ENCODE measurements at places on chromosomes 12 and 14.

GRCh38 chr12:89950421-89950820, 241.8 kb upstream of the ATP2B1 start:
- DNase-seq, result no peak

DNA sequence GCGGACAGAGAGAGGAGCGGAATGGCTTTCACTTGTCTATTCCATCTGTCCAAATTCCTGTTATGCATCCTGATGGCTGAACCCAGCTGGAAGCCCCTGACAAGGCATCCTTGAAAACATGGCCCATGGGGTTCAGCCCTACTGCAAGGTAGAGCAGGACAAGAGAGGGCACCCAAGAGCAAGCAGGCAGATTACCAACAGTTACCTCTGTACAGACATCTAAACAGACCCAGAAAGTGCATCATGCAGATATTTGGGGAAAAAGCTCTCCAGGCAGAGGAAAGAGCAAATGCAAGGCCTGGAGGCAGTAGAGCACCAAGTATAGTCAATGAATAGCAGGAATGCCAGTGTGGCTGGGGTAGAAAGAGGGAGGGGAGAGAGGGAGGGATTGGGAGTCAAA, 407.5 kb downstream of the PCNX1 start:
- DNase-seq, result no peak

- DNase-seq, result peak; percentile 70
These were observed 370 bp downstream of the HRK start for GRCh38 chr12:116880817-116881324.

- DNase-seq, result no peak
These were observed 25.4 kb downstream of the UTP20 start for GRCh38 chr12:101305226-101305779.

- DNase-seq, result no peak
These were observed 266.4 kb upstream of the SLC16A7 start for GRCh38 chr12:59329462-59329861.

- no peak for DNase-seq
These were observed 110.3 kb downstream of the GCH1 start for GRCh38 chr14:54792288-54792687.

DNA sequence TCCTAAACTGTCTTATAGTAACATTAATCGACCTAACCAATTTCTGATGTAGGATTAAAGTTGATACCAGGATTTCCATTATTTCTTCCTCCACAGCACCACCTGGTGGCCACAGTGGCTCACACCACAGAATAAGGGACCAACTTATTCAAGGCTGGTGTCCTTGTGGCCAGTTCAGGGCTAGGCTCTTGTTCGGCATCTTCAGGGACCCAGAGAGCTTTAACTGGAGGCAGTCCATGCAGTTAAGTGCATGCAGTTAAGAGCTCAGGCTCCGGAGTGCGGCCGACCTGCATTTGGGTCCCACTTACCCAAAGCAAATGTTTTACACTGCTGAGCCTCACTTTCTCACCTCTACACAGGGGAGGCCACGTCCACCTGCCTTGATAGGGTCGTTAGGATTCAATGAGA, 42.0 kb upstream of the GPR68 start:
- DNase-seq, result peak; percentile 83

- no peak for DNase-seq
These were observed 39.7 kb upstream of the FICD start for GRCh38 chr12:108475396-108475795.

DNA sequence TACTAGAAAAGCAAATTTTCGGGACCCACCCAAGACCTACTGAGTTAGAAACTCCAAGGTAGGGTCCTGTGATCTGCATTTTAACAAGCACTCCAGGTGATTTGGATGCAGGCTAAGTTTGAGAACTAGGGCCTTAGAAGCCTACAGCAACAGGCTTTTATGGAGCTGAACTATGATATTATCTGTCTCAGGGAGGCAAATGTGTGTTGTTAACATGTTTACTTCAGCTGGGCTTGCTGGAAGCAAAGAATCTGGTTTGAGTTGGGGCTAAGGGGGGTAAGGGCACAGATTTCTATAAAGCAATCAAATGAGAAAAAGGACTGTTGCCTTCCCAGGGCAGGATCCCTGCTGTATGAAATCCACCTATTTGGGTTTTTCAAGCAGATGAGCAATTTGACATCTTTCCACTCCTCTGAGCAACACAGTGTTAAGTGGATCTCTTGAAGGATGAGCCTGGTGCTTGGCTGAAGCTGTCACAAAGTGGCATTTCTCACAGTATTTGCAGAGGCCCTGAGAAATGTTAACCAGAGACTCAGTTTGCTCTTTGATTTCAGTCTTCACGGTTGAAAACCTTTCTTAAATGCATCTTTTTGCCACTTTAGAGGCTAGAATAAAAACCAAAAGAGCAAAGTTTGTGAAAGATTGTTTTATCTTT, 36.2 kb upstream of the SOCS2 start:
- DNase-seq, result no peak

DNA sequence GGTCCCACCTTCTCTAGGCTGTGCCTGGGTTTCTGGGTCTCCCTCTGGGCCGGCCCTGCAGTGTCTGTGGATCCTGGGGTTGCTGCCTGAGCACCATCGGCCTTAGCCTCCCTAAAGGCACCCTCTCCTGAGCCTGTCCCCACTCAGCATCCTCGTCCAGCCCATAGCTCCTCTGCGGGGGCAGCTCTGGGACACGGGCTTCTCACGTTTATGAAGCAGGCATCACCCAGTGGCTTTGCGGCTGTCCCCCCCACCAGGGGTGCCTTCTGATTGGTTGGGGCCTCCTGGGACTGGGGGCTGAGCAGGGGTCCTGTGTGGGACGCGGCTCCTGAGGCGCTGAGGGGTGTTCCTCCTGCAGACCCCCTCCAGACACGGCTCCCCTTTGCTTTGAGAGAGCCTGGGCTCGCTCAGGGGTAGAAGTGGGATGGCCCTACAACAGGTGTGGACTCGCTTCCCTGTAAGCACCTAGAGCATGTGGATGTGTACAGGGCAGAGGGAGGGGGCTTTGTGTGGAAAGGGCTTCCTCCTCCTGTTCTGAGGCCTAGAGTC, 10.7 kb downstream of the ULK1 start:
- DNase-seq, result no peak

GRCh38 chr12:91205811-91206210, 23.2 kb upstream of the DCN start:
- no peak for DNase-seq

DNA sequence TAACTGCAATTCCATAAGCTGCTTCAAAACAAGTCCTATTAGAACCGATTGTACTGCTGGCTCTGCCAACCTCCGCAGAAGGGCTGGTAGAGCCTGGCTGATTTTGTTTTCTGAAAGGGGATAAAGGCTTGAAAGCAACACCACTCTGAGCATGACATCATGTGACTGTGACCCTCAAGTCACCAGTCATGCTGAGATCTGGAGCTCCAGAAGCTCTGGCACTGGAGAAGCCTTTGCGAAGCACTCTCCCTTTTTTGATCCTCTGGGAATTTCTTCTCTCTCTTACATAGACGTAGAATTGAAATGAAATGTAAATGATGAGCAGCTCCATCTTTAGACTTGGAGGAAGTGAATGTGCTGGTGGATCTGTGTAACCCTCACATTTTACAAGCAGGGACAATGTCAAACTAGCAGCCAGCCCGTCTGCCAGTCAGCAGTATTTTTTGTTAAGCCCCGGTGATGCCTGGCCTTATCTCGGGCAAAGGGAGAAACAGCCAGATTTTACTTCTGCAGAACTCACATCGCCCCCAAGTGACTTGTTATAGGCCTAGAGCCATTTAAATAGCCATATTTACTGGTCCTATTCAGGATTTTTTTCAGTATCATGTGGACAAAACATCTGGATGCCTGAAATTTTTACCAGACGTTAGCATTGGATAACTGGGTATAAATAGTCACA, 112.1 kb upstream of the NPAS3 start:
- no peak for DNase-seq

- no peak for DNase-seq
These were observed 5.5 kb downstream of the TMEM52B start for GRCh38 chr12:10184261-10184843.

GRCh38 chr14:67618617-67619063, 1.1 kb upstream of the ARG2 start:
- DNase-seq, result no peak

DNA sequence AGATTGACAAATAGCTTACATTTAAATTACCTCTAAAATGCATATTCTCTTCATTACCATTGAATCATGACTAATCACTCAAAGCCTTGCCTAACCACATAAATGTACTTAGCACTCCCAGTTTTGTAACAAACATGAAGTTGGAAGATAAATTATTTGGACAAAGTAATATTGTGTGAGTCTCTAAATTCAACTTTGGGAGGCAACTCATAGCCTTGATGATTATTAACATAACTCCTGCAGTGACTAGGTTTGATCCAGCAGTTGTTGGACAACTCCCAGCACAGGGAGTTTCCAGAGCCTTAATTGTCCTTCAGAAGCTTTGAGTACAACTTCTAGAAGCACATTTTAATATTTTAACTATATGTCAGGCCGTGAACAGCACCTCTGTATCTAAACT, 153.4 kb upstream of the PDZRN4 start:
- DNase-seq, result no peak

DNA sequence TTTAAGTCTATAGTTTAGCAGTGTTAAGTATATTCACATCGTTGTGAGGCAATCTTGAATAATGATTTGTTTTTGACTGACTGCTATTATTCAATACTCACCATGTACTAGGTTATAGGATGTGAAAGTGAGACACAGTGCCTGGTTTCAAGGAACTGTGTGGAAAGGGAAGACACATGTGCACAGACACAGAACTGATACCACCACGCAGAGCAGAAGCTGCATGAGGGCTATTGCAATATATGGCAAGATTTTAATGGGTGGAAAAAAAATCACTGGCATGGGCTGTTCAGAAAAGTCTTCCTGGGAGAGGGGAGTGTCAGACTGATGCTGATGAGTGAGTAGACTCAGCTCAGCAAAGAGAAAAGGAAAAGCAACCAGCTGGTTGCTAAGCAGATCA, 10.4 kb downstream of the SLC7A8 start:
- DNase-seq, result no peak

Measured in mucosa of descending colon (tissue), 3 donors.